CD4-positive, alpha-beta T cell treated with Interleukin-21 for 1 hour (primary cell): ENCODE measurements at places on chromosomes 5 and 9.

- no peak for DNase-seq
These were observed 47.9 kb downstream of the MEGF10 start for GRCh38 chr5:127338501-127338900.

GRCh38 chr9:129849901-129850300, 14.6 kb downstream of the USP20 start:
- DNase-seq = no peak

- DNase-seq = no peak
These were observed 40.6 kb upstream of the ZNG1F start for GRCh38 chr9:41229408-41230401.

DNA sequence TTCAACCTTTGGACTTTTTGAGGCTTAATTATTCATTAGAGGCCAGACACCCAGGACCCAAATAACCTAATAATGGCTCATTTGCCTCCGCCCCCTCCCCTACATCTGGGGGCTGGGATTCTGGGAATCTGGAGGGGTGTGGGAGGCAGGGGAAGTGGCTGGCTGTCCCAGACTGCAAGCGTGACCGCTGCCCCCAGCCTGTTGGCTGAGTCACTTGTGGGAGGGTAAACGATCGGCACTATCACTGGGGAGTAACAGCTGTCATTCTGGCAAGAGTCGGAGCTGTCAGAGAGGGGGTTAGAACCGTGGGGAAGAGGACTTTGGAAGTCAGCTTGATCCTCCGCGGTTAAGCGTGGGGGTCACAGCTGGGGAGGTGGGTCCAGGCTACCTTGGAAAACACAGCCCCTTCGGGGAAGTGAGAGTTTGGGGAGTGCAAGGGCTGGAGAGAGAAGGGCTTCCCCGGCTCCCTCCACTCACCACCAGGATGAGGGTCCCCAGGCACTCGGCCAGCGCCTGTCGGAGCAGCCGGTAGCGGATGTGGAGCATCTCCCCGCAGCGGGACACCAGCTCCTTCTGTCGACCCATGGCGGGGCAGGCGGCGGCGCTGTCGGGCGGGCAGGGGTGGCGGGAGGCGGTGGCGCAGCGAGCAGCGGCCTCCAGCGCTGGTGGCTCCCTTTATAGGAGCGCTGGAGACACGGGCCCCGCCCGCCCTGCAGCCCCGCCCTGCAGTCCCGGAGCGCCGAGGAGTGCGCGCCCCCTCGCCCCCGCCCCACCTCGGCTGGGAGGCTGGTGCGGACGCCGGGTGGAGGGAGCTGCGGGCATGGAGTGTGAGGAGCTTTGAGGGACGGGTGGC, at the start of gene AQP3:
Gene AQP3, minus strand, starts transcription at position 648 of the 853 bp plus-strand sequence. Its CDS starts 63 bp downstream, at position 585.
- DNase-seq = peak; percentile 84

- DNase-seq = no peak
These were observed 287.5 kb downstream of the ELAVL2 start for GRCh38 chr9:23538461-23539003.

- no peak for DNase-seq
These were observed 75.9 kb downstream of the NMUR2 start for GRCh38 chr5:152329207-152329606.

DNA sequence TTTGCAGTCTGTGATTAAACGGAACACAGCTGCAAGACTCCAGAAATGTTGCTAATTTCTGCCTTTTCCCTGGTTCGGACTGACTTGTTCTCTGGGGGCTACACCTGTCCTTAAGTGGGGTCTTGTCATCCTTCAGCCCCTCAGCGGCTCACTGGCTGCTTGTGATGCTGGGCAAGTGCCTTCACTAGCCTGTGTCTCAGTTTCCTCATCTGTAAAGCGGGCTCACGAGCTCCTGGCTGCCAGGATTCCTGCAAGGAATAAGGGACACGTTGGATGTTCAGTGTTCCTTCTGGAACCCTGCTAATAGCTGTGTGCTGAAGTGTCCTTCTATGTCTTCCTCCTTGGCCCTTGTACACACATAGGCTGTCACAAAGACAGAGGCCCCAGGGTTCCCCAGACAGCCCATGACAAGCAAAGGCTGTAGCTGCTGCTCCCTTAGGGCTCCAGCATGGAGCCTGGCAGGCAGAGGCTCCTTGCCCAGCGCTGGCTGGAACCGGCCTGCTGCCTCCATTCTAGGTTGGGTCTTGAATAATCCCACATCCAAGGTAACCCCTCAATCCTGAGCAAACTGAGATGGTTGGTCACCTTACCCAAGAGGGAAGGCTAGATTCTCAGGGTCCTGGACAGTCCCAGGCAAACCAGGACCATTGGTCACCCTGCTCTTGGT, 116.1 kb downstream of the GAPVD1 start:
- DNase-seq = no peak

DNA sequence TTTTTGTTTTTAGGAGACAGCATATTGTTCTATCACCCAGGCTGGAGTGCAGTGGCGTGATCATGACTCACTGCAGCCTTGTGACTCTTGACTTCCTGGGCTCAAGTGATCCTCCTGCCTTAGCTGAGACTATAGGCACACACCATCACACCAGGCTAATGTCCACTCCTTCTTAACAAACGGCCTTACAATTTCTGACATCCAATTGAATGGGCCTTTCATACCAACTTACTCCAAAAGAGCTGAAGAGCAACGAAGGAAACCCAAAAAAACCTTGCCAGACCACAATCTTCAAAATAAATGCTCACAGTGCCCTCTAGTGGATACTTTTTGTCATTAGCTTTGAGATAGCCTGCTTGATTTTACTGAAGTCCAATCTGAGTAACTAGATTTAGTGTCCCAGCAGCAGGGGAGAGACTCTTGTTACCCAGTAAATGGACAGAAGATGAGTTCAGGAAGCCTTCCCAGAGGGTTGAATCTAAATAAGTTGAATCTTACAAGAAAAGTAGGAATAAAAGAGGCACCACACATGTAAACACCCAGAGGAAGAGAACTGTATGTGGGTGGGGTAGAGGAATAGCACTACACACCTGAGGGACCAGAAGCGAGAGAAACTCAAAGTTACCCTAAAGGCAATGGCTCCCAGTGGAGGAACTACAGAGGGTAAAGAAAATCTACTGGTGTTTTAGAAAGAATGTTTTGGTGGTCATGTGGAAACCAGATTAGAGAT, 9.3 kb downstream of the ZNF622 start:
- peak; percentile 78 for DNase-seq

DNA sequence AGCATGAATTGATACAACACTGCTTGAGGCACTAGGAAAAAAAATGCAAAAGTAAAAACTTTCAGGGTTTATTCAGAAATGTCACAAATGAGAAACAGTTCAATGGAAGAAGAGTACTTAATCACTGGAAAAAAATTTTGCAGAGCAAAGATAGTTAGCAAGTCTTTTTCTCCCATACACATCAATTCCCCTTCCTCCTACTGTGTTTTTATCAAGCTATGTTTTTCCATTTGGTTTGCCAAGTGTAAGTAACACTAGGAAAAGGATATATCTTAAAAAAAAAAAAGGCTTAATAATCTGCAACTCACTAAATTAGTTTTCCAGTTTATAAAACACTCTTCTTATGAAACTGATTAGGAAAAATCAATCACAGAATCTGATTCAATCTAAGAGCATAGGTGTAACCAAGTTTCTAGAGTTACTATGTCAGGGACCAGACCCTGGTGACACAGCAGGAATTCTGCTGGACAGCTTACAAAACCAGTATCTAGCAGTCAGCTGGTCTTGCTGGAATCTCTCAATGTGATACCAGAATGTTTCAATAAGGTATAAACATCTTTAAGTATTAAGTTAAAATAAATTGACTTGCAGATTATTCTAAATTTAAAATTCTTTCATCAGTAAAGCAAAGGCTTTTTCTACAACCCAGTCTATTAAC, 34.7 kb downstream of the RNF145 start:
- no peak for DNase-seq

DNA sequence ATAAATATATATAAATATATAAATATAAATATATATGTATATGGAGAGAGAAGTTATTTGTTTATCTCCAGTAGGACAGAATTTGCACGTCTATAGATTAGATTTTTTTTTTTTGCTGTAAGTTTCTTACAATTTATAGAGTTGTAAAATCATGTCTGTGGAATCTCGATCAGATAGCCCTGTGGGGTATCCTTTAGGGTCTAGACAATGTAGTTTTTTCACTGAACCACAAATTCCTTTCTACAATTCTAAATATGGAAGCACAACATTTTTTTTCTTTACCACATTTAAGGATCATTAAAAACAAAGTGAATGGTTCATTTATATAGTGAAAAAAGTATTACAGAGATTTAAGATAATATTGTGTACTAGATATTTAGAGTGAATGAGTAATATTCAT, 384.2 kb upstream of the ZNF608 start:
- DNase-seq = no peak

DNA sequence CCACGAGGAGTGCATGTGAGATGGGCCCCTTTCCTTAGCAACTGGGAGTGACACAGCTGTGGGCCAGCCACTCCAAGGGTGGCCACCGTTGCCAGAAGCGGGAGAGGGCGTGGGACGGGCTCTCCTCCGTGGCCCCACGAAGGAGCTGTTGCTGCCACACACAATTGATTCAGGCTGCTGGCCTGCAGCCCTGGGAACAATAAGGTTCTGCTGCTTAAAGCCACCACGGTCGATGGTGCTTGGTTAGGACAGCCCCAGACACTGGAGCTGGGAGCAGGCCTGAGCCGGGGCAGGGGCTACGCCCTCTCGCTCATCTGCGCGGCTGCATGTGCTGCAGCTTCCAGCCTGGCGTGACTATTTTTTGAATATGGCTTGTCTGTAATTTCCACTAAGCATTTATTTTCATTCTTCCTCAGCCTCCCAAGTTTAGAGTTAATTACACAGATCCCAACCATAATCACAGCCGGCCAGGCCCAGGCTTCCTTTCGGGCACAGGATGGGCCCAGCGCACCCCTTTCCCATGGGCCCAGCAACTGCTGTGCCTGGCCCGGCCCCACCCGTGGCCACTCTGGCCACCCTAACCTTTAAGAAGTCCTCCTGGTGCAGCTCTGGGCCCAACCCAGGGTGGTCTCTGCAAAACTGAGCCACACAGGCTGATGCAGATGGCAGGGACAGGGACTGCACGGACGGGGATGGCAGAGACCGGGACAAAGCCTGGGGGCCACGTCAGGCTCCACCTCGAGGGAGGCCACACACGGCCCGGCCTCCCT, 49.7 kb downstream of the VAV2 start:
- no peak for DNase-seq

- DNase-seq = no peak
These were observed 83.4 kb upstream of the CTSL start for GRCh38 chr9:87642330-87643106.

DNA sequence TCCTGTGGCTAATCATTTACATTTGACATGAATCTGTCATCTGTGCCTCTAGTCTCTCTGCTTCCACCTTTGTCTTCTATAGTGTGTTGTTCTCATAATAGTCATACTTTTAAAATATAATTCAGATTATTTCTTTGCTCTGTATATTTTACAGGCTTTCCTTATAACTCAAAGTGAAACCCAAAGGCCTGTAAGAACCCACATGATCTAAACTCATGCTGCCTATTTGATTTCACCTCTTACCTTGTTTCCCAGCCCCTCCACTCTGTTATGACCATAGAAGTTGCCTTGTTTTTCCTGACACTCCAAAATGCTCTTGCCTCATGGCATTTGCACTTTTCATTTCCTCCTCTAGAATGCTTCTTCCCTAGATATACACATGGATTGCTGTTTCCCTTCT, 74.2 kb downstream of the COMMD10 start:
- DNase-seq = no peak

- DNase-seq = peak; percentile 16
These were observed 36.4 kb downstream of the PARP8 start for GRCh38 chr5:50702615-50703366.

GRCh38 chr5:142072488-142072887, 36.1 kb upstream of the NDFIP1 start:
- no peak for DNase-seq

DNA sequence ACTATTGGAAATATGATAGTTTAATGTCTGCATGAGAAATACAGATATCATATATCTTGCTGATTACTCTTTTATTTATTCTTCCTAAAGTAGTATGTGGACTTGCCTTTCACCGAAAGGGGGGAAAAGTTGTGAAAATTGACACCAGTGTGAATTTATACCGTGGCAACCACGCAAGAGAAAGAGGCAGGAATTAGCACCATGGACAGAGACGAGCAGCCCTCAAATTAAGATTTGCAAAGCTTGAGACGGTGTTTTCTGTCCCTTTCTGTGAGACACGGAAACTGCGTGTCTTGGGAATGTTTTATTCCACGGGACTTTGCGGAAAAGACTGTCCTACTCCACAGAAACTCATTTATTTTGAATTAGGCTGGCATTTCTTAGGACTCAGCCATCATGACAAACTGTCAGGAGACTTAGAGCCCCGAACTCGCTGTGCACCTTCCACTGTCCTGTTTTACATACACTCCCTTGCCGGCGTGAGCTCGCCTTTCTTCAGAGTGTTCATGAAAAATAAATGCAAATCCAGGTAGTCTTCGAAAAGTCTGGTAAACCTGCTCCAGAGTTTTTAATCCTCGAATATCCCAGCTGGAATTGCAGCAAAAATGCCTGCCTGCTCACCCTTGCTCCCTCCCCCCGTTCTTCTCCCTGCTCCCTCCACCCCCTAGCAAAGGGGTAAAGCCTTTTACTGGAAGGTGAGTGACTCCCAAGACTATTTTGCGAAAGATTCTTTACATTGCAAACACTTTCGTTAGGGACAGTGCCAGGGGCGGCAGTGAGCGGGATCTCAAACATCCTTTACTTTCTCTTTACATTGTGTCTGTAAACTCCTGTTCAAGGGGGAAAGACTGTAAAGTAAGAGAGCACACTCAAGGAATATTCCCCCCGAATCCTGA, 3.8 kb upstream of the ELAVL2 start:
- no peak for DNase-seq
